Effector memory CD8-positive, alpha-beta T cell (primary cell): ENCODE measurements at places on chromosomes 3 and 15.

GRCh38 chr15:51825698-51826097 is 3.8 kb upstream of the TMOD3 start:
- DNase-seq: no peak

GRCh38 chr15:90637693-90638092 is 79.5 kb upstream of the BLM start:
- no peak for DNase-seq

DNA sequence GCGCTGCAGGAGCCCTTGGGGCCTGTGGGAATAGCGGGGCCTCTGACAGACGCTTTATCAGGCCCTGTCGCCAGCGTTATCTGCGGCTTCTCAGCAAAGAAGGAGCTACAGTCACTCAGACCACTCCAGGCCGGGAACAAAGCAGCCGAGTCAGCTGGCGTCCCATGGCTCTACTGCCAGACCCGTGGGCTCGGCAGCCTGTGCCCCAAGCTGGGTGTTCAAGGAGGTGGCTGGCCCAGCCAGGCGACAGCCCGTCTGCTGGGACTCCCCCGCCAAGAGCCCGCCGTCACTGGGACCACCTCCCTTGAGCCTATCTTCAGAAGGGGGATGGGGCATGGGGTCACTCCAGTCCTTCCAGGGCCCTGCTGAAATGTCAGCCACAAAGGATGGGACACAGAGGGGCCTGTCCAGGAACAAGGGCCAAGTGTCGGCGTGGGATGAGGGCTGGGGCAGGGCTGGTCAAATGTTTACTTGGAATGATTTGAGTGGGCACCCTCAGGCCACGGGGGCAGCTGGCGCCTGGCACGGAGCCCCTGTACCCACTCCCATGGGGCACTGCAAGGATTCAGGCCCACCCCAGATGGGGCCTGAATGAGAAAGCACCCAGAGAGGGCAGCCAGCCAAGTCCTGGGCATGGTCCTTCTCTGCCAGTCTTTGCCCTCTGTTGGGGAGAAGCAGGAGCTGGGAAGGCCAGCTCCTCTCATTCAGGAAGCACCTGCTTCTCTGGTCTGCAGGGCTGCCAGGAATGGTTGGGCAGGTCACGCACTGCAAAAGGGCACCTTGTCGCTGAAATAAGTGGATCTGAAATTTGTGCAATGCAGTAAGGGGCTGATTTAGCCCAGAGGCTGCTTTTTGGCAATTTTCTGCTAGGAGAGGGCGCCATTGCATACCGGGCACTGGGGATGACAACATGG is 148.3 kb downstream of the SMAD6 start:
- DNase-seq: no peak

DNA sequence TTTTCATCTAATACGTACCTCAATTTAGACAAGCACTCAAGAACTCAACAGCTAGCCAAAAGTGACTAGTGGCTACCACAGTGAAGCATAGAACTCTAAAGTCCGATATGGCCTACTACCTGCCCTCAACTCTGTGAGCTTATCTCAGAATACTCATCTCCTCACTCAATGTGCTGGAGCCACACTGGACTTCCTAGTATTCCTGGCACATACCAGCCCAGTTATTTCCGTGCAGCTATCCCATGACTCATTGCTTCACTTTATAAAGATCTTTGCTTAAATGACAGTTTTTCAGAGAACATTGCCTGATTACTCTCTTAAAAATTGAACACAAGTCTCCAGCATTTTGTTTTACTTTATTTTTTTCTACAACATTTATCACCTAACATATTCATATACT is 524.7 kb downstream of the PYDC2 start:
- no peak for DNase-seq

GRCh38 chr3:125481786-125482185 is 38.2 kb downstream of the SNX4 start:
- no peak for DNase-seq

GRCh38 chr3:188926111-188926510 is 245.7 kb upstream of the TPRG1 start:
- no peak for DNase-seq

DNA sequence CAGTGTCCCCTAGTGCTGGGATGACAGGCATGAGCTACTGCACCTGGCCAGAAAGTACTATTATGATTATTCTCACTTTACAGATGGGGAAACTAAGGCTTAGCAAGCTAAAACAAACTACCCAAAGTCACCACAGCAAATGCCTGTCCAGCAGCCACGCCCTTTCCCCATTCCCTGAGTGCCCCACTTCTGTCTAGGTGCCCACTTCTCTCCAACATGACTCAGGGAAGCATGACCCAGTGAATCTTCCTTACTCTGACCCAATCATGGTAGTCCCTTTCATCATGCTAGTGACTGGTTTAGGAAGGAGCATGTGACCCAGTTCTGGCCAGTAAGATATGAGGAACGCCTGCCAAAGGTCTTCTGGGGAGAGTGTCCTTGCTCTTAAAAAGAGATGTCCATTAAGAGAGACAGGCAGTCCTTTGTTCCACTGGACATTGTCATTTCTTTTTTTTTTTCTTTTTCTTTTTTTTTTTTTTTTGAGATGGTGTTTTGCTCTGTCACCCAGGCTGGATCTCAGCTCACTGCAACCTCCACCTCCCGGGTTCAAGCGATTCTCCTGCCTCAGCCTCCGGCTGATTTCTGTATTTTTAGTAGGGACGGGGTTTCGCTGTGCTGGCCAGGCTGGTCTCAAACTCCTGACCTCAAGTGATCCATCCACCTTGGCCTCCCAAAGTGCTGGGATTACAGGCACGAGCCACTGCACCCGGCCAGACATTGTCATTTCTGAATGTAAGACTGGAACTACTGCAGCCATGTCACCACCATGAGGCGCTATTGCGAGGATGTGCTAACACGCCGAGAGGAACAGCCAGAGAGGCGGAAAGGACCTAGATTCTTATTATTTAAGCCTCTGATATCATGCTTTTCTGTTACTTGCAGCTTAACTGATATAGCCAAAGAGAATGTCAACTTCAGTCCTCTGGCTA is 19.8 kb downstream of the MEGF11 start:
- no peak for DNase-seq

GRCh38 chr15:81723113-81723651 is 322.6 kb downstream of the MEX3B start:
- no peak for DNase-seq

DNA sequence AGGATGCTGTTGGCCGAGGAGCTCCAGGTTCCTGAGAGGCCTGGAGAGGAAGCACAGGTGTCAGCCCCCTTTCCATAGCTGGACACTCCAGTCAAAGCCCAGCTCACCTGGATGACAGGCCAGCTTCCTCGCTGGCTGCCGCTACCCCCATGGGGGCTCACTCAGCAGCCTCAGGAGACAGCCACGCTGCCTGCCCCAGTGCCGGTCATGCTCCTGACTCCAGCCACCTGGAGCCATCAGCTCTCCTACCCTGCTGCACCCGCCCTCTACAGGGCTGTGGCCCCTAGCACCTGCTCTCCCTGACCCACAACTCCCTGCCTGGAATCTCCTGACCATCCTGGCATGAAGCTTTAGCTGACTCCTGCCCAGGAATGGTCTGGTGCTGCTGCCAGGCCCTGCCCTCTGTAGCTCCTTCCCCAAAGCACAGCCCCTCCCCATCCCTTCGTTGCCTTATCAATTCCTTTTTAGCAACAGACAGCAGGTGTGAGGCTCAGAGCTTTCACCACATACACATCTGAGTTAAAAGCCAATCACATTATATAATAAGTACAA is 94.2 kb downstream of the NUP210 start:
- no peak for DNase-seq

GRCh38 chr3:59288951-59289350 is 239.1 kb upstream of the CFAP20DC start:
- DNase-seq: no peak

- DNase-seq: no peak
Measured at GRCh38 chr15:31732726-31733125, 297.6 kb upstream of the CHRNA7 start.

- DNase-seq: no peak
Measured at GRCh38 chr3:128336337-128337156, 130.1 kb downstream of the DNAJB8 start.

- DNase-seq: no peak
Measured at GRCh38 chr15:51049081-51049480, 45.6 kb downstream of the TNFAIP8L3 start.

- peak; percentile 42 for DNase-seq
Measured at GRCh38 chr3:172129850-172130716, 90.7 kb downstream of the FNDC3B start.

GRCh38 chr3:73586190-73586589 is 38.6 kb downstream of the PDZRN3 start:
- no peak for DNase-seq

DNA sequence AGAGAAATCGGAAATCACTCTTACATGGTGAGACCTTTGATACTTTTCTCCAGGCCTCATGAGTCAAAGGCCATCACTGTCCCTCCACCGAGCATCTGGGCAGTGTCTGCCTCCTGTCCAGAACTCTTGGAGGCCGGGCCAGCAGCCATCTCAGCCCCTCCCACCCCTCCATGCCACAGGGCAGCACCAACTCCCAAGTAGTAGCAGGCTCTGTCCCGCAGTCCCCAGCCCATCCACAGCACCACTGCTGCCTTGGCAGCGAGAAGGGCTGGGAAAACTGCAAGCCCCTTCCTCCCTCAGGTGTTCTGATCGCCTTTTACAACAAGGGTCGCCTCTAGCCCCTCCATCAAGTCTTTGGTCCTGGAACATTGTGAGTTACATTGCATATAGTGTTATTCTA is 5.5 kb downstream of the LYSMD4 start:
- no peak for DNase-seq

DNA sequence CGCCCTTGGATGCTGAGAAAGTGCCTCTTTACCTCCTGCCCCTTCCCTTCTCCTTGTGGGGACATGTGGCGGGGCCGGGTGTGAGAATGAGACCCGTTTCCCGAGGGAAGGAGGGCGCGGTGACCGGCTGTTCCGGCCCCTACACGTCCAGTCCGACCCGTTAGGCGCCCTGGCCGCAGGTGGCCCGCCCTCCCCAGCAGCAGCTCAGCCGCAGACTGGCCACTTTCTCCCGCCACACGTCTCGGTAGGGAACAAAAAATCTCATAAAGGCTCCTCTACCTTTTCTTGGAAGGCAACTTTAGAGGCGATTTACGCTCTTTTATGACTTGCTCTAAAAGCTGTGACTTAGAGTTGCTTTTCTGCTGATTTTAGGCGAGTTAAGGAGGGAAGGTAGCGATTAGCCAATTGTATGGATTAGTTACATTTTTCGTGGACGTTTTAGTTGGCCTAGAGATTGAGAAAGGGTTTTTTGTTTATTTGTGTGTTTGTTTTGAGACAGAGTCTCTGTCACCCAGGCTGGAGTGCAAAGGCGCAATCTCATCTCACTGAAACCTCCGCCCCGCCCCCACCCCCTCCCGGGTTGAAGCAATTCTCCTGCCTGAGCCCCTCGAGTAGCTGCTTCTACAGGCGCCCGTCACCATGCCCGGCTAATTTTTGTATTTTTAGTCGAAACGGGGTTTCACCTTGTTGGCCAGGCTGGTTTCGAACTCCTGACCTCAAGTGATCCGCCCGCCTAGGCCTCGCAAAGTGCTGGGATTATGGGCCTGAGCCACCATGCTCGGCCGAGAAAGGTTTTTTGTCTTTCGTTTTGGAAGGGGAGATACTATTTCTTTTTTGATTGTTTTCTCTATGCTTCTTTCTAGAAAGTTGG is 8.3 kb upstream of the PGPEP1L start:
- no peak for DNase-seq

DNA sequence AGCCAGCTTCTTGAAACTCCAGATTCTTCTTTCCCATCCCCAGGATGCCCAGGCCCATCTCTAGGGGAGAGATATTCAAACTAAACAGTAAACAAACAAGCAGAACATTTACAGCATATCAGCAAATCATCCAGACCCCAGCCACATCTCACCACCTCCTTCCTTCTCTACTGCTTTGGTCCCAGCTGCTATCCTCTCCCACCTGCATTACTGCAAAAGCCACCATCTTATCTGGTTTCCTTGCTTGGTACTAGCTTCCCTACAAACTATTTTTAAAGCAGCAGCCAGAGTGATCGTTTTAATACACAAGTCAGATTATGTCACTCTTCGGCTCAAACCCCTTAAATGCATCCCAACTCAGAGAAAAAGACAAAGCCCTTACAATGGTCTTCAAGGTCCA is 4.8 kb downstream of the LYSMD2 start:
- no peak for DNase-seq

- DNase-seq: no peak
Measured at GRCh38 chr3:195066441-195066841, 204.5 kb downstream of the XXYLT1 start.

- no peak for DNase-seq
Measured at GRCh38 chr3:16538507-16538906, 25.0 kb upstream of the RFTN1 start.

DNA sequence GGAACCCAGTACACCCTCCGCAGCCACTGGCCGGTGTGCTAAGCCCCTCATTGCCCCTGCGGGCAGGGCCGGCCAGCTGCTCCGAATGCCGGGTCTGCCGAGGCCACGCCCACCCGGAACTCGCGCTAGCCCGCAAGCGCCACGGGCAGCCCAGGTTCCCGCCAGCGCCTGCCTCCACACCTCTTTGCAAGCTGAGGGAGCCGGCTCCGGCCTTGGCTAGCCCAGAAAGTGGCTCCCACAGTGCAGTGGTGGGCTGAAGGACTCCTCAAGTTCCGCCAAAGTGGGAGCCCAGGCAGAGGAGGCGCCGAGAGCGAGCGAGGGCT is 81.4 kb upstream of the BCHE start:
- no peak for DNase-seq

- no peak for DNase-seq
Measured at GRCh38 chr3:93961026-93961425, 12.7 kb downstream of the PROS1 start.

- DNase-seq: no peak
Measured at GRCh38 chr15:70497661-70498060, 265.7 kb downstream of the UACA start.

- no peak for DNase-seq
Measured at GRCh38 chr15:77030048-77030927, 35.4 kb downstream of the PSTPIP1 start.

GRCh38 chr15:74382004-74382816 is 14.8 kb upstream of the CYP11A1 start:
- peak; percentile 69 for DNase-seq

DNA sequence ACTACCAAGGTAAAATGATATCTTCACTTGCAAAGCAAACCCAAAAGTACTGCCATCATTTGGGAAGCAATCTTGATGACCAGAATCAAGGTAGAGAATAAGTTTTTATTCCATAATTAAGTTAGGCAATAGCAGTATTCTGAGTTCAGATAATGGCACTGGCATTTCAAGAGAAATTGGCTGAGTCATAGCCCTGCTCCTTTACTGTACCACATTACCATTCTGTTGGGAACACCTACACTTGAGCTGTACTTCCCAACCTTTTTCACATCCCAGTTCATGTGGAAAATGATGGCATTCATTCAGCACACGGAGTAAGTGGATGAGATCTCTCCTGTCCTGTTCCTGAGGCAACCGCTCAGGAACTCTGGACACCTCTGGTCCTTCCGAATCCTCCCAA is 311.6 kb upstream of the TPRG1 start:
- no peak for DNase-seq

GRCh38 chr3:113771993-113772392 is 25.2 kb downstream of the ATP6V1A start:
- no peak for DNase-seq

GRCh38 chr3:129240436-129240835 is 9.0 kb upstream of the COPG1 start:
- DNase-seq: no peak
